NCI-H1930 (cell line): ENCODE measurements at places on chromosomes 7 and 10.
A peak's percentile ranks its signal among the peaks of the same experiment; 100 is the strongest.

DNA sequence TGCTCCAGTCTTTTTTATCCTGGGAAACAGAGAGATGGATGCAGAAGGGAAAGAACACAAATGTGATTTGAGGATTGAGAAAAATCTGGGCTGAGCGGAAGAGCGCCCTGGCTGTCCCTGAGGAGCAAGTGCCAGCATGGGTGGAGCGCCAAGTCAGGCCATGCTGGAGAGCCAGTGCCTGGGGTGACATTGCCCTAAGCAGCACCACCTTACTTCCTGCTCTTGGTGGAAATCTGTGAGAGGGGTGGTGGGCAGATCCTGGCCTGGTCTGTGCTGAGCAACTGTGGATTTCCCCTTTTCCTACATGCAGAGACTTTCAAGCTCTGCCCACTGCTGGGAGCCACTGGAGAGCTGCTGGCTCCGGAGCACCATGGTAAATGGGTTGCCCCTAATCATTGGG lies 36.9 kb downstream of the DDIT4 start:
- no peak for DNase-seq

GRCh38 chr7:127383123-127383835 lies 9.2 kb downstream of the ZNF800 start:
- no peak for DNase-seq

DNA sequence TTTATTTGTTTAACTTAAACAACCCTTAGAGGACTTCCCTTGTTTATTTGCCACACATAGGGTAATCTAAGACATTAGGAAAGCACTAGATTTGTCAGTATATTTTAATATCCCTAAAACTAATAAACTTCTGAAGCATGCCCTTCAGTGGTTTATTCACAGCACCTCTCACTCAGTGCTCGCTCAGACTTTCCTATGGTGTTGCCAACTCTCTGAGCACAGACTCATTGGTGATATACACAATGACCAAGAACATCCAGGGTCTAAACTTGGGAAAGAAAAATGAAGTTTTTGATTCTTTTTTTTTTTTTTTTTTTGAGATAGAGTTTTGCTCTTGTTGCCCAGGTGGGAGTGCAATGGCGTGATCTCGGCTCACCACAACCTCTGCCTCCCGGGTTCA lies 82.2 kb downstream of the RAB11FIP2 start:
- no peak for DNase-seq

DNA sequence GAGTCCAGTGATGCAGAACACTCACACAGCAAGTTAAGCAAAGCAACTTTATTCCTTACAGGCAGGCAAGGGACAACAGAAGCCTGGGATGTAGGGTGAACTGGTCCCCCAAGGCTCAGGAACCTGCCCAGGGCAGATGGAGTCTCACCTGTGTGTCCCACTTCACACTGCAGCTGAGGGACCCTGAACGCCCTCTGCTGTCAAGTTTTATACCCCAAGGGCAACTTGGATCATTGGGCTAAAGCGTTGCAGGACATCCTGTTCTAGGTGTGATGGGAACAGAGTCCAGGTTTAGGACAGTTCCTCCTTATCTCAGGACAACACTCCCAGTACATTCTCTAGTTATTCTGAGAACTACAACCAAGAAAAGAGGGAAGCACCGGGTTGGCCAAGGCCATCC lies 49.5 kb upstream of the ZNF746 start:
- DNase-seq, result no peak

- DNase-seq, result no peak
Observed at GRCh38 chr10:95604630-95605029, 43.5 kb upstream of the SORBS1 start.

DNA sequence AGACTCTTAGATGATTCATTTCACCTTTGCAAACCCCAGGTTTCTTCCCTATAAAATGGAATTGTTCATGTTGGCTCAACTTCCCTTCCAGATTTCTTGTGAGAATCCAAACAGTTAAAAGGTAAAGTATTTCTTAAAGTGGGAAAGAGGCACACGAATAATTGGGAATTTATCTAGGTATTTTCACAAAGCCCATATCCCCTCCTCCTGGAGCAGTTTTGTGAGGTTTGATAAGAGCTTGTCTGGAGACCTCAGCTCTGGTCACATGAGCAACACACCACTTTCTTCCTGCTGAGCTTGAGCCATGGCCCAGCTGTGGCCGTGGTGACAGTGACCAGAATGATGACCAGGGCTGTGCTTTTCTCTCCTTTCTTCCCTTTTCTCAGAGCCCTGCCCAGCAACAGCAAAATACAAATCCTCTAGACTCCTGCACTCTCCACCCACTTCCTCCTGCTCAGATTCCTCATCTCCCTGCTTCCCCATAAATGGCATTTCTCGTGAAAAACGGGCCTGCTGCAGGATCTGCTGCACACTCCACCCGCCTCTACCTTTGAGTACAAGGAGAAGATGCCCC lies 87.7 kb downstream of the PIK3CG start:
- DNase-seq, result no peak

- DNase-seq, result no peak
Observed at GRCh38 chr10:101476383-101476782, 111.7 kb downstream of the POLL start.

DNA sequence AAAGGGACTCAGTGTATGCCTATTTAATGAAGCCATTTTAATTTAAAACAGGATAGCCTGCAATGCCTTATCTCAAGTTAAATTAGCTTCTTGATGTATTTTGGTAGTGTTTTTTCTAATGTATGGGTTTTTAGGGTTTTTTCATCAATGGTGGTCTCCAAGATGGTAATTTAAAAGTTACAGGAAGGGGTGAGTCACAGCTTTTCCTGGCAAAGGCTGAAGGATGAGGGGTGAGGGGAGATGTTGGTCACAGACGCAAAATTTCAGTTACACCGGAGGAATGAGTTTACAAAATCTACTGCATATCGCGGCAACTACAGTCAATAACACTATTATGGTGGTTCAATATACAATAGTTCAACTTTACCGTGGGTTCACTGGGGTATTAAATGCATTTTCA lies 31.6 kb downstream of the CCDC3 start:
- DNase-seq, result no peak

DNA sequence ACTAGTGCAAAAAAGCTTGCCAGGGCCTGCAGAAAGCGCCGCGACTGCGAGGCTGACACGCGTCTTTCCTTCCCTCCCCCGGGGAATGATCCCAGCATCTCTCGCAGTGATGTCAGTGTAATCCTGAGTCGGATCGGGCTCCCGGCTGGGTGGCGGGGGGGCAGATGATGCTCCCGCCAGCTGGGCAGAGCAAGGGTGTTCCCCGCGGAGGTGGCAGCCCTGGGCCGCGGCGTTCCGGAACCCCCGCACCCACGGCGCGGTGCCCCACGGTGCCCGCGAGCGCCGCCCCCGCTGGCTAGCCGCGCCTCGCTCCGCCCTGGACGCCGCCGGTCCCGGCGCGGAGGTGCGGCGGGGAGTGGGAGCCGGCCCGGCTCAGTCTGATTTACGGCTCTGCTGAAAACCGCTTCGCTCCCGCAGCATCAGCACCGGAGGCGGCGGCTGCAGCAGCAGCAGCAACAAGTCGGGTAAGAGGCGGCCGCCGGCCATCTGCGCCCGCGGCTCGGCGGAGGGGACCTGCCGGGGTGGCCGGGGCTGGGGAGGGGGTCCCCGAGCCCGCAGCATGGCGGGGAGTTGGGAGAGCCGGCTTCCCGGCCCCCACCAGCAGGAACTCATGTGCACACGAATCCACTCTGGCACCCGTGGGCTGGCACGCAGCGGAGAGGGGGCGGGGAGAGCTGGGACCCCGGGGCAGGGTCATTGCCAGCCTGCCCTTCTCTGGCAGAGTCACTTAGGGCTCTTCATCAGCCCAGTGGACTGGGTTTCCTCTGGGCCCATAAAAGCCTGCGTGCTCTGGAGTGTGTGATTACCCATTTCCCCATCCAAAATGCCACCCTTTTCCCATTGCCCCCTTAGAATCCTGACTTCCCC lies at the start of gene ZNF365:
ZNF365 (plus strand) TSS at position 375 of the 867 bp plus-strand sequence. CDS start 1,825 bp downstream, outside the sequence.
- peak; percentile 1 for DNase-seq

- DNase-seq, result no peak
Observed at GRCh38 chr10:126618466-126618865, 52.0 kb downstream of the C10orf90 start.

DNA sequence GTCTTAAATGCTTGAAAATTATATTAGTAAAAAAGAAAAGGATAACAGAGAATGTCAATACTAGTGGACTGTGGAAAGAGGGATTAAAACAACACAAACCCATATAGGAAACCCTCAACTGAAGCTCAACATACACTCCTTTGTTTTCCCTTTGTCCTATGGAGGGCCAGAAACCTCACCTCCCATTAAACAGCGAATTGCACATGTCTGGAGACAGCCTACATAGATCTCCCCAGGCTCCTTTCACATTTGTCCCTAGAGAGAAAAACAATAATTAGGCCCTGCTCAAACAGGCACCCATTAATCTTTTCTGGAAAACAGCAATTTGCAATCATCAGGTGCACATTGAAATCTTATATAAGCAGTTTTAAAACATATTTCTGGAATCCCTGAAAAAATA lies 87.6 kb upstream of the SEMA3D start:
- DNase-seq, result no peak

DNA sequence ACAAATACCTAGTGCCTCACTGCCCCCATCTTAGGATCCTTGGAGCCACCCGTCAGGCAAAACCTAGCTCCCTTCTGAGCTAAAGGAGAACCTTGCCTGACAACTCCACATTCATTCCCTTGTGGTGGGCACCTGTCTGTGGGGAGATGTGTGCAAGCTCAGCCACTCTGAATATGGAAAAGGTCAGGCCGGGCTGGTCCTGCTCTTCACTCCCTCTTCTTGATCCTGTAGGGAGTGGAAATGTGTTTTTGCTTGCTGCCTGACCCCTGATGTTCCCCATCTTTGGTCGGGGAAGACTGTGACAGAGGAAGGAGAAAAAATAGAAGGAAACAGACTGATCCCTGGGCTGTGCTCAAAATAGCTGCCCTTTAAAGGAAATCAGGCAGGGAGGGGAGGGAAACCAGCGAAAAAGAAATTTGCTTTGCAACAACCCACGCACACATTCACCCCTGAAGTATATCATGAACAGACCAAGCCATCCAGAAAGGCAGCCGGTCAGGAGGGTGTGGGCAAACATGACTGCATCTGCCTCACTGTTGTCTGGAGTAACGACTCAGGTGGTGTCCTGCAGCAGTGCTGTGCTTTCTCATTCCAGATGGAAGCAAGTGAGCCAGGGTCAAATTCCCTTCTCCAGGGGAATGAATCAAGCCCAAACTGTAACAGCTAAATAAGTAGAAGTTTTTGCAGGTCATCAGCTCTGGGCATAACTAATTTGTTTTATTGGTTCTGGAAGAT lies 74.0 kb downstream of the SCRN1 start:
- DNase-seq, result no peak

GRCh38 chr10:77500754-77501151 lies 136.9 kb downstream of the KCNMA1 start:
- DNase-seq, result no peak

DNA sequence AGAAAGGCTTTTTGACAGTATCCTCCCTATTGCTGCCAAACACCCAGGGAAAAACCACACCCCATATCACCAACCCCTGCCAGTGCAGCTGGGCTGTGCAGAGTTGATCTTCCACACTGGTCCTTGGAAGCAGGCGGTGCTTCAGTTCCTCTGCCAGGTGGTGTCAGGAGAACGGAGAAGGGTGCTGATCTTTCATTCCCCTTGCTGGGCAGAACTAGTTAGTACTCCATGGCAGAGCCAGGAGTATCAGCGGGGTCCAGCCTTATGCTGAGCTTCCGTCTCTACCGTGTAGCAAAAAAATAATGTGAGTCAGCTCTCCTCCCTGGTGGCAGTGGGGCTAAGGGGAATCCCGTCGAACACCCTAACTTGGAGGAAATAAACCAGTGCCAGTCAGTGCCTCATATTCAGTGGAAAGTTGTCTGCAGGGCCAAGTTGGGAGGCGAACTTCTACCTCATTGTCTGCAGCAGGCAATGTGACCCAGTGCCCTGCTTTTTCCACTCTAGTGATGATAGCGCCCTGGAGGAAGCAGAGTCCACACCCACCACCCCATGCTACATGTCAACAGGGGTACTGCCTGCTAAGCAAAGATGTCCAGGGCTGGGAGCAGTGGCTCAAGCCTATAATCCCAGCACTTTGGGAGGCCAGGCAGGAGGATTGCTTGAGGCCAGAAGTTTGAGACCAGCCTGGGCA lies 175.4 kb downstream of the AUTS2 start:
- DNase-seq, result no peak

GRCh38 chr7:128390871-128391565 lies 18.8 kb downstream of the IMPDH1 start:
- DNase-seq, result no peak

- no peak for DNase-seq
Observed at GRCh38 chr7:152072421-152072820, 46.9 kb downstream of the GALNT11 start.

DNA sequence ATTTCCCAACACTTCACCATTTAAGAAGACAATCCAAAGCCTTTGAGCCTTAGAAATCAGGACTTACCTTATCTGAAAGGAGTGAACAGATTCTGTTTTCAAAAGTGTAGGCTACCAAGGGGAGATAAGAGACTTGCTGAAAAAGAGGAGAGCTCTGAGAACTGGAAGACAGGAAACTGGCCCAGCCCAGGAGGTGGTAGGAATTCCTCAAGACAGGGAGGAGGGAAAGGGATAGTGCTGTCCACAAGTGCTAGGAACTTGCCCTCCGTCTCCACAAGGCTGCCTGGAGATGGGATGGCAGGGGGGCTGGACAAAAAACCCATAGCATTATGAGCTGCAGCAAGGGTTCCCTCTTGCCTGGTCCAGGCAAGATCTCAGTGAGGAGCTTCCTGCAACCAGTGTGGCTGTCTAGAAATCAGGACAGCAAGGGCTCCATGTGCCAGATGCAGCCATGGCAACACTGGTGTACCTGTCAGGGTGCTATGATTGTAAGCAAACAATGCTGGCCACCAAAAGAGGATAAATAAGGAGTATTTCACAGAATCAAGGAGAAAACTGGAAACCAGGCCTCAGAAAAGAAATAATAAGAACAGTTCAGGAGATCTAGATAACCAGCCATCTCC lies 22.7 kb upstream of the FRMD4A start:
- DNase-seq, result no peak

- no peak for DNase-seq
Observed at GRCh38 chr7:38002689-38003088, 82.2 kb downstream of the EPDR1 start.

DNA sequence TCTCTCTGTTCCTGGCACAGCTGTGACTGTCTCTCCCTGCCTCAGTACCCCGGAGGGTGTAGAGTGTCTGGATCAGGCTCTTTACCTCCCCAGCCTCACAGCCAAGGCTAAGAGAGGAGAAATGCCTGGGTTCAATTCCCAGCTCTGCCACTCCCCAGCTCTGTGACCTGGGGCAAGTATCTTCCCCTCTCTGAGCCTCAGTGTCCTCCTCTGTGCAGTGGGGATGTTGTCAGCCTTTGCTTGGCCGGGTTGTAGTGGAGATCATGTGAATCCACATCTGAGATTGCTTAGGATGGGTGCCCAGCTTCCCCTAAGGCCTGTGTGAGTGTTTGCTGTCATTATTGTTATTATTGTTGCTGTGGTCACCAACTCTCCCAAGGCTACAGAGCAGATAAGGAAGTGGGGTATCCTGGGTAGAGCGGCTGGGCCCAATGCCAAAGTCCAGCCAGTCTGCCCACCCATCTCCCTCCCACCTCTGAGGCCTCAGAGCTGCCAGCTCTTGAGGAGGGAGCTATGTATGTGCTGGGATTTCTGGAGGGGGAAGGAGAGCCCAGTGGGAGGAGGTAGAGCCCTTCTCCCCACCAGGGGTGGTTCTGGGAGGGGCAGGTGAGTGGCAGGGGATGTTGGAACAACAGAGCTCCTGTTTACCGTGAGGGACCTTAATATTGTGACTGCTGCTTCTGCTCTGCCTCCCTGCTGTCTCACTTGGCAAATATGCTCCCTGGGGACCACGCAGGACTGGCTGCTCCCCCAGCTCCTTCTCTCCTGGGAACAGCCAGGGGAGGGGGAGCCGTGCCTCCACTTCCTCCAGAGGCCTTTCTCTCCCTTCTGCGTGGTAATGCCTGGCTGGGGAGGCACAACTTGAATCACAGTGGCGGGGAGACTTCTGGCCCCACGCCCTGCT lies 170.5 kb downstream of the RPS24 start:
- DNase-seq, result no peak
